ENCODE measurements at places on chromosomes 5 and 9. TPM values are rescaled to one million over a fixed set of nuclear protein-coding genes. Genes with fewer than 3 reads are reported as not detected.

Gene PCDHGA1
- total RNA-seq: 3.0 TPM

Gene ZNF366
- 1.7 TPM for total RNA-seq

Gene DND1
- total RNA-seq: 0.40 TPM

Gene PCDHB15
- 10.4 TPM for total RNA-seq

Gene THBS4
- 22.7 TPM for total RNA-seq

Gene PCDHA4
- total RNA-seq: 3.2 TPM

Gene GNA14
- total RNA-seq: 5.0 TPM

Gene TSC1
- 48.5 TPM for total RNA-seq

Gene FAT2
- 3.2 TPM for total RNA-seq

Gene ZNF608
- total RNA-seq: 61.9 TPM

Gene WDR31
- 4.8 TPM for total RNA-seq

Gene OR1L6
- not detected for total RNA-seq

Gene DNM1
- total RNA-seq: 44.6 TPM

Gene FAM78A
- total RNA-seq: 2.7 TPM

Gene IRX2
- total RNA-seq: 4.8 TPM

Gene N4BP3
- 6.1 TPM for total RNA-seq

Gene PFN3
- not detected for total RNA-seq

Gene AIF1L
- 52.5 TPM for total RNA-seq

Gene DMRT3
- 0.30 TPM for total RNA-seq

Gene LCN12
- 0.20 TPM for total RNA-seq

Gene LCN9
- total RNA-seq: not detected

Gene IFNB1
- total RNA-seq: not detected

Gene ANKRD18A
- 10.0 TPM for total RNA-seq

Gene LEAP2
- total RNA-seq: 0.79 TPM

Gene PTGS1
- total RNA-seq: 3.1 TPM

Gene TUSC1
- total RNA-seq: 16.5 TPM

Gene OLFM1
- 125 TPM for total RNA-seq

Gene LTC4S
- total RNA-seq: 6.2 TPM

Gene OR1J4
- not detected for total RNA-seq

Gene BAAT
- 0.22 TPM for total RNA-seq

Gene DAPK1
- total RNA-seq: 53.3 TPM

Gene CYLC2
- not detected for total RNA-seq

Gene IFNA13
- not detected for total RNA-seq

Gene TAF11L5
- not detected for total RNA-seq

Gene NDUFB6
- total RNA-seq: 48.6 TPM

Gene IGFBPL1
- total RNA-seq: 14.8 TPM

Gene CACNA1B
- total RNA-seq: 18.4 TPM

Gene SPATA31D4
- not detected for total RNA-seq

Gene HRCT1
- total RNA-seq: not detected

Gene IPPK
- 12.7 TPM for total RNA-seq

Gene TEX10
- 33.5 TPM for total RNA-seq

Gene PPP2R2B
- 135 TPM for total RNA-seq

Gene SLC36A2
- 0.30 TPM for total RNA-seq

Gene PCDHGA4
- total RNA-seq: 8.2 TPM

Gene SLC1A1
- 22.3 TPM for total RNA-seq

Gene NEURL1B
- total RNA-seq: 17.4 TPM

Gene SGTB
- 13.1 TPM for total RNA-seq

Gene TEX48
- not detected for total RNA-seq

Gene PRXL2C
- total RNA-seq: 11.6 TPM
